MV-4-11 (cell line): ENCODE measurements at places on chromosomes 1 and 21.
A peak's percentile ranks its signal among the peaks of the same experiment; 100 is the strongest.

DNA sequence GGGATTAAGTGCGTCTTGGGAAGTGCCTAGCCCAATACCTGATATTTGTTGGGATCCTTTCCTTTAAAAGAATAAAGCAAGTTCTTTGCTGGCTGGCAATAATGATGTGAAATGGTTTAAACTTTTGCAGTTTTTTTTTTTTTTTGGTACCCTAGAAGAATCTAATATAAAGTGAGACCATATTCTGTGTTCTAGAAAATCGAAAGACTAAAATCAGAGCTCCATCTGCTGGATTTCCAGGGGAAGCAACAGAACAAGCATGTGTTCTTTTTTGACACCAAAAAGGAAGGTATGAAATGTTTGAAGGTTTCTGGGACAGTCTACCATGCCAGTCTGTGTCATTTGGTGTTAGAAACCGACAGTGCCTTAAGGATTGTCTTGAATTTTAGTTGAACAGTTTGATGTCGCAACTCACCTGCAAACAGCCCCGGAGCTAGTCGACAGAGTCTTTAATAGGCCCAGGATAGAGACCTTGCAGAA, 6.4 kb downstream of the UTP11 start:
- peak; percentile 39 for DNase-seq

GRCh38 chr1:92851729-92852128, 19.9 kb downstream of the RPL5 start:
- DNase-seq = no peak

GRCh38 chr1:155198547-155198906, 9.2 kb downstream of the THBS3 start:
- DNase-seq = no peak

GRCh38 chr1:244204004-244204403, 152.9 kb downstream of the ZBTB18 start:
- DNase-seq = no peak

GRCh38 chr1:221740993-221741702, 741 bp downstream of the DUSP10 start:
- peak; percentile 49 for DNase-seq

- DNase-seq = no peak
Observed at GRCh38 chr1:84480650-84481049, 1.6 kb downstream of the RPF1 start.

DNA sequence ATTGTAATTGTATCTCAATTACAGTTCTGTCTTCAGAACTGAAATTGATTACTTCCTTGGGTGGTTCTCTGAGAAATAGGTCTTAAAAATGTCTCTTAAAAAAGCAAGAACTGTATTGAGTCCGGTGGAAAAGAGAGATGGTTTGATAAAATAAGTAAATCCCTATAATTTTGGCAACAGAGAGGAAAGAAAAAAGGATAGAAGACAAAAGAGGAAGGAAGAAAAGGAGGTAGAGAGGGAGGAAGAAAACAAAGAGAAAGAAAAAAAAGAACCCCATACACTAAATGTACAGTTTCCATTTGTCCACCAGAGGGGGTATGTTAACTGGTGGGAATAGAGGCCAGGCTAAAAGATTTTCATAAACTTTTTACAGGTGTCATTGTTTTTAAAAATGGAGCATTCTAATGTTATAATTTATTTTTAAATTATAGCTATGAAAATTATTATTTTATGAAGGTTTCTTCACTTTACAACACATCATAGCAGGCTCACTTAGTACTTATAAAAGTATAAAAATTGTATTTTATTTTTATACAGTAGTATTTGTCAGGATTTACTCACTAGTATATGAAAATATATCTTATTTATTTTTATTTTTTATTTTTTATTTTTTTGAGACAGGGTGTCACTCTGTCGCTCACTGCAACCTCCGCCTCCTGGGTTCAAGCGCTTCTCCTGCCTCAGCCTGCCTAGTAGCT, 2.1 kb upstream of the UBE2T start:
- DNase-seq = peak; percentile 59

DNA sequence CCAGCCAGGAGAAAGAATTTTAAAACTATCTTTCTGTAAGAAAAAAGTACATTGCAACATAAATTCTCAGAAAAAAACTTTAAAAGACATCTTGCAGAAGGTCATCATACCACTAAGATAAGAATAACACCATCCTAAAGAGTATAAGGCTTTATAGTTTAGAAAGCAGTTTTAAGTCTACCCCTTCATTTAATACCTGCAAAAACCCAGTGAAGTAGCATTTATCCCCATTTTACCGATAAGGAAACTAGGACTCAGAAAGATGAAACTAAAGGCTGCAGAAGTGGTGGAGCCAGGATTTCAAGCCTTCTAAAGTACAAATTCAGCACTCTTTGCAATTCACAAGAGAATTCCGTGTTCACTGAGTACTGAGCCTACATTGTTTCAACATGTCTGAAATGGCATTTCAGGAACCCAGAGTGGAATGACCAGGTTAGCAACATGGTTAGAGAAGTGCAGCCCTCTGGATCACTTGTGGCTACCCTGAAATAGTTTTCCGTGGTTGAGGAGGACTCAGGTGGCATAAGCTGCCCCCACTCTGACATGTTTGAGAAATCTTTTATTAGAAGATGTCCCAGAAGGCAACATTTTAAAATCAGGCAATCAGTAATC, 6.7 kb downstream of the MYCL start:
- no peak for DNase-seq

DNA sequence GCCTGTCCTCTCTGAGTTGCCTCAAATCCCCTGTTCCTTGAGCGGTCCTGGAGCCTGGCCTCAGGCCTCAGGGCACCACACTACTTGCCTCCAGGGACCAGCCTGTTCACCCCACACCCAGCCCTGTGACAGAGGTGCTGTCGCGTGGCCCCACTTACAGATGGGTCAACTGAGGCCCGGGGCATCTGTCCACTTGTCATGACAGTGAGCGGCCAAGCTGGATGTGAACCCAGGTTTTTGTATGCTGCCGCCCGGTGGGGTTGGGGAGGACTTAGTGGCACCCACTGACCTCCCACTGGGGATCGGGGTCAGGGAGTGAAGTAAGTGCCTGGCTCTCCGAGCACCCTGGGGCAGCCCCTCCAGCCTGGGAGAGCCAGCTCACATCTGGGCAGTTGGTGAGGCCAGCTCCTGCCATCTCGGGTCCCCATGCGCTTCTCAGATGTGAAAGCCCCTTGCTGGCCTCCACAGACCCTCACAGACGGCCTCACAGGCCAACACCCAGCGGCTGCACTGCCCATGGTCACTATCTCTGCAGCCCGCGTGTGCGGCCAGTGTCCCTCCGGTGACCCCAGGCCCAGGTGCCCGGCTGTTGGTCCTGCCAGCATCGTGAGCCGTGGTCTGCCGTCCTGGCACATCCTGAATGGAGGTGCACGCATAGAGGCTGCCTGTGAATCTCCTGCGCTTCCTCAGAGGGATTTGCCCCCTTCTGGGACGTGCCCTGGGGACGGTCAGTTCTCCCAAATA, 9.3 kb upstream of the FAAP20 start:
- DNase-seq = no peak

DNA sequence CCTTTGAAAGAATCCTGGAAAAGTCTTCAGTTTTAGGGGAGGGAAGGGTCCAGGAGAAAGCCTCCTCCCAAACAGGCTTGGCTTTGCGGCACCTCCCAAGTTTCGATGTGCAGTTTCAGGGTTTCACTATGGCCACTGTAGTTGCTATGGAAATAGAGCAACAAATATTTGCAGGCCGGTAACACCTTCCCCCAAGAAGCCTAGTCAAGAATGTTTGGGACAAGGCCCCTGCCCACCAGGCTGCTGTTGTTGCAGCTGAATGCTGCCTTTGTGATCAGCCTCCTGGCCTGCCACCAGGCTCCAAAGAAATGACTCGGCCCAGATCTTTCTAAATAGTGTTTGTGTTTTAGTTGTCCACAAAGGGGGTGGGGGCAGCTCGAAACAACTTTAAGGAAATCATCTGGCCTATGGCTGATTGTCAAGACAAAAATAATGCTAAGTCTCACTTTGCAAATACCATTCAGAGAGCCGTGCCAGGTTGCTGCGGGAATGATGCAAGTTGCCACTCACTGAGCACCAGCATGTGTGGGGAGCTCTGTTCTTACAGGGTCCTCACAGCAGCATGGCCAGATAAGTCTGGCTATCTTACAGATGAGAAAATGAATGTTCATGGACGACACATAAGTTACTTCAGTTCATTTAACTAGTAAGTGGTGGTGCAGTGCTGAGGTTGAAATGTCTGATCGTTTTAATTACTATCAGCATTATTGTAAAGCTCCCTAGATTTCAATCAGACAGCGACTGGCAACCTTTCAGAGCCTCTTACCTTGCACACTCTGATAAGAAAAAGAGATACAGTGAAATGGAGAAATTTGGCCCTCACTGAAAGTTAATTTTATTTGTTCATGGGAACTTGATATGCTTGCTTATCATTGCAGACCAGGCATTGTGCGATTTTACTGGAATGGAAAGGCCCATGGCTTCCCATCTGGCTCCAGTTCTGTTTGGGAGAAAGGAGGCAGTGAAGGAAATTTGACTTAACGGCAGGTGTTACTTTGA, 91.2 kb upstream of the JUN start:
- DNase-seq = no peak

DNA sequence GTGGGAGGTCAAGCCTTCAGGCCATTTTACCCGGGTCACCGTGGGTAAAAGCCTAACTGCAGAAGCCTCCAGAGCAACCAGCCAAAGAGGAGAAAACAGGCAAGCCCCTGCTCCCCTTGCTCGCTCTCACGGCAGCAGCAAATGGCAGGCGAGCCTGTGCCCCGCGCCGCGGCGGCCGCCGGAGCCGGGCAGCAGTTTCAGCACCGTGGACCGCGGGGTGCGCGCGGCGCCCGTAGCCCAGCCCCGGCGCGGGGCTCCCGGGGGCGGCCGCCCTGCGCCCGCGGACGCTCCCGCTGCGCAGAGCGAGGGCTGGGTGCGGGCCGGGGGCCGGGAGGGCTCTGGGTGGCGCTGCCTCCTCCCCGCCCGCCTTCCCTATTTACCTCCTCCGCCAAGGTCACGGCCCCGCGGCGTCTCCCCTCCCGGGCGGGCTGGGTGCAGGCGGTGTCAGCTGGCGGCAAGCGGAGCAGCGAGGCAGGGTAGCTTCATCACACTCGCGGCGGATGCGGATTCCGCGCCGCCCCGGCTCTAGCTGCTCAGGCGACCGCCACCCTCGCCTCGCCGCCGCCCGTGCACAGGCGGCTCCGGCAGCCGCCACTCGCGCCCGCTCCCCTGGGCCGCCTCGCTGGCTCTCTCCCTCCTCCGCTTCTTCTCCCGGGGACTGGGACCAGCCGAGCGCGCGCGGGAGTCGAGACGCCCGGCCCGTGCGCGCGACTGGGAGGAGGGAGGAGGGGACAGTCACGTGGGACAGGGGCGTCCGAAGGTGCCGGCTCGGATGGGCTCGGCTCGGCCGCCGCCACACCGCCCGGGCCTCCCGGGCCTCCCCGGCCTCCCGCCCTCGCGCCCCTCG, at the start of gene RGS7:
Gene RGS7 (minus strand): TSS at position 687 of the 847 bp plus-strand sequence.
- DNase-seq = no peak

DNA sequence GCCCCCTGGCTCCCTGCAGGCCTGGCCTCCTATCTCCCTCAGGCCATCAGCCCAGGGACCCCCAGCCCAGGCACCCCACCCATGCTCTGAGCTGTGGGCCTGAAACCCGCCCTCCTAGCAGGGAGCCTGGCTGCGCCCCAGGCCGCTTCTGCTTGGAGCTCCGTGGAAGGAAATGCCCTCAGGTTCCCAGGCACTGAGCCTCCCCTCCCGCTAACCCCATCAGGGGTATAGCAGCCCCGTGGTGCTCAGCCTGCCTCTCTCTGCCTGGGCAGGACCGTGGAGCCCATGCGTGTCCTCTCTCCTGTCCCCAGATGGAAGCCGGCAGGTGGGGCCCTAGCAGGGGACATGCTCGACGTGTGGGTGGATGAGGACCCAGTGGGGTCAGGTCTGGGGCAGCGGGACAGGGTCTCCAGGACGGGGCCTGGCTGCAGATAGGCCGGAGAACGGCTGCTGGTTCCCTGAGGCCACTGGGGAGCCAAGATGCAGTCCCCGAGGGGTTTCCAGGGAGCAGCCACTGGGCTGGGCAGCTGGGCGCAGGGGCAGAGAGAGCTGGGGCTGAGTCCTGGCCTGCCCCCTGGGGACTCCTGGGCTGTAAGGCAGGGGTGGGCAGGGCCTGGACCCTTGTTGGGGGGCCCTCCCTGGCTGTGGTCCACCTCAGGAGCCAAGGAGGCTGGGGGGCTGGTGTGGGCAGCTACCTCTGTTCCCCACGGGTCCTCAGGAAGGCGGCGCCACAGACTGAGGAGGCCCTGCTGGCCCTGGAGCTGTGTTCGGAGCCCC, 75.5 kb downstream of the MORN1 start:
- no peak for DNase-seq

- peak; percentile 42 for DNase-seq
Observed at GRCh38 chr1:86704972-86705664, 742 bp downstream of the SH3GLB1 start.

DNA sequence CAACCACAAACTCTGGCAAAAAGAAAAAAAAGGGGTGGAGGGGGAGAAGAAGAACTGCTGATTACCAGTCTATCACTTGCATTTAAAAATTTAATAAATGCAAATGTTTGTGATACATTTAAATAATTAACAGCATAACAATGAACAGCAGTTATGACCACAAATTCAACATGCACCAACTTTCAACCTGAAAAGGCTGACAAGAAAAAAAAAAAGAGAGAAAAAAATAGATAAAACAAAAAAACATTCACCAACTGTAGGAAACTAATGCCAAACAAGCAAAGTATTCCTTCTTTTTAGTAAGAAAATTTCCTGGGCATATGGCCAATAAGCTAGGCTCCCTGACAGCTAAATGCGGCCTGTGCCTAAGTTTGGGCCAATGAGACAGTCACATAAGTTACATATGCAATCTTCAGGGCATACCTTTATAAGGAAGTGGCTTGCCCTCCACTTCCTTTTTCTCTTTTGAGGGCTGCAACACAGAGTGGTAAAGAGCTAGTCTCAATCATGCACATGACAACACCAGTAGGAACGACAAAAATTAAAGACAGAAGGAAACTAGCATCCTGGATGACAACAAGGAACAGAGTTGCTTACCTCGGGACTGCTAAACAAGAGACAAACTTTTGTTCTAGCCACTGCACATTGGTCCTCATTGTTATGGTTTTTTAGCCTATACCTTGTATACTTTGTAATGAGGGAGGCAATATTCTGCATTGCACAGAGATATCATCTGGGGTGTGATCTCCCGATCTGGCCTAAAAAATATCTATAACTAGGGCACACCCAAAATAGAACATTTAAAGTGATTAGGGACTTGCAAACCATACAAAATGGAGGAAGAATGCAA, 24.2 kb upstream of the PHTF1 start:
- DNase-seq = peak; percentile 96

GRCh38 chr1:38178216-38178615, 131.6 kb upstream of the POU3F1 start:
- DNase-seq = no peak

- DNase-seq = peak; percentile 87
Observed at GRCh38 chr1:181135815-181136737, 47.6 kb downstream of the IER5 start.

GRCh38 chr21:43608225-43608624, 51.1 kb downstream of the HSF2BP start:
- DNase-seq = peak; percentile 56

- peak; percentile 62 for DNase-seq
Observed at GRCh38 chr21:29005696-29006095, 13.0 kb upstream of the LTN1 start.
